Mesothelial cell of epicardium (in vitro differentiated cells): ENCODE measurements at places on chromosomes 3 and 15.

- peak; percentile 60 for DNase-seq
Measured at GRCh38 chr3:62529230-62529629, 155.9 kb upstream of the FEZF2 start.

DNA sequence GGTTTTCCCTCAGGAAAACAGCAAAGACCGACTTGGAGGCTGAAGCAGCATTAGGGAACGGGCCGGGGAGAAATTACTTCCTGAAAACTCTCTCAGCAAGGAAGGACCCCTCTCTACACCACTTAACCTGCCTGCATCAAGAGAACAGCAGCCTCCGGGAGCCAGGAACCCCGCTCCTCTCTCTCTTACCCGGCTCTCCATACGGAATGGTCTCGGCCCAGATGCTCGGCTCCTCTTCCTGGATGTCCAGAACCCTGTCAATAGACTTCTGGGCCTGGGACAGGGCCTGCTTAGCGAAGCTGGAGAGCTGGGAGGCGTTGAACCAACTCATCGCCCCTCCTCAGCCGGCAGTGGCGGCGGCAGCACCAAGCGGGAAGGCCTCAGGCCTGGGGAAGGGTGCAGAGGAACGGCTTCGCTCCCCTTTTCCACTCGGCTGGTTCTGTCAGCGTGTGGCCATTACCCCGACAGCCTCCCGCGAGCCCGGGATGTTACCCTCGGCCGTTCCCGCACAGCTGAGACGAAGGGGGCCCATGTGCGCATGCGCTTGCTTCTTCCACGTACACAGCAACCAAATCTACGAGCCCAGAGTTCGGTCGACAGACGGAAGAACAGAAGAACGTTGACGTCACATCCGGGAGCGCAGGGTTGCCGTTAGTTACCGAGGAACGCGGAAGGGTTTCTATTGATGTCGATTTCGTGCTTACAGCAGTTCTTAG is at the start of gene TMF1:
TSS of gene TMF1 (minus strand) at position 578 of the 716 bp plus-strand sequence. CDS start at position 331, 247 bp downstream.
- DNase-seq = peak; percentile 96

DNA sequence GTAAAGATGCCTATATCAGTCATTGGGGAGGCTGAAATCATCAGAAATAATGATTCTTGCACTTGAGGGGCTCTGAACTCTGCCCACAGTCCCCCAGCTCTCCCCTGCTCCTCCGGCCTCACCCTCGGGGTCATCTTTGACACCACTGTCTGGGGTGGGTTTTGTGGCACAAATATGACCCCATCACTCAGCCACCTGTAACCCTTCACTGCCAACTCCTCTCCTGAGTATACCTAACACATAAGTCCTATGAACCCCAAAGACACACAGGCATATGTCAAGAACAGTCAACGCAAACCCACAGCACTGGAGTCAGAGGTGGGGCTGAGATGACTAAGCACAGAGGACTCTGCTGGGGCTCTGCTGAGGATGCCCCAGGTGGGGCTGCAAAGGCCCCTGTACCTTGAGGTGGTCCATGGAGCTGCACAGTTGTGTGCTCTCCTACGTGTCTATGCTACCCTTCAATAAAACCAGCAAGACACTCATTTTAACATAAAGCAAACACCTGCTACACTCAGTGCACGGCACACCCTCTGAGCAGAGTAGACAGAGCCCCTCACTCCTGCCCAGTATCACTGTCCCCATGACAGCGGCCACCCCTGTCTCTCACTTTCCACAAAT is 29.9 kb downstream of the SLC41A3 start:
- no peak for DNase-seq

DNA sequence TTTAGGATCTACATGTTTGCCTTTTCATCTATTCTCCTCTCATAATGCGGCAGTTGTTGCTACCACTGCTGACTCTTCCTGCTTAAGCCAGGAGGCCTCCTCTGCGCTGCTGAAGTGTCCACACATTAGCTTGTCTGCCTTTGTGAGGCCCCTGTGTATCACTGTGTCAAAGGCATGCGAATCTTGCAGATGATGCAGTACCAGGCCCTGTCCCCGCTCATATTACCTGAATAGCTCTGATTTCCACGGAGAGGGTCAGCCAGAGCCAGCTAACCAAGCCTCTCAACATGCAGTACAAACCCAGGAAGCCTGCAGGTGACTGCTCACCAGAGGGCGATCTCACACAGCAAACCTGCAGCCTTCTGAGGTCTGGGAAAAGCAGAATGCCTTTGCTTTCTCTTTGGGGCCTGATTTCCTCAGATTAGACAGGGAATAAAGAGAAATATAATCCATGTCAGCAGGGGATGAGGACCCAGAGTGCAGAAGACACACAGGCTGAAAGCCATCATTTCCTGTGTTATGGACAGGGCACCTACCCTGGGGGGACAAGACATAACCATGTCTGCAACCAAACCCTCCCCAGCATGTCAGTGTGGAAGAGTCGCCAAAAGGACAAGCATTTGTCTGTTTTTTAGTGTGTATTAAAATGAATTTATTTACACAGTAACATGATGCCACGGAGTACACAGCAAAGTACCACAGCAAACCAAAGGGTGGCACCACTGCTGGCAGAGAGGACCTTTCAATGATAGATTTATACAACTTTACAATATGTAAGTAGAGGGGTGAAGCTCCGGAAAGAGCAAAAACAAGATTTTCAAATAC is 36.8 kb upstream of the TSPAN3 start:
- DNase-seq = peak; percentile 71

DNA sequence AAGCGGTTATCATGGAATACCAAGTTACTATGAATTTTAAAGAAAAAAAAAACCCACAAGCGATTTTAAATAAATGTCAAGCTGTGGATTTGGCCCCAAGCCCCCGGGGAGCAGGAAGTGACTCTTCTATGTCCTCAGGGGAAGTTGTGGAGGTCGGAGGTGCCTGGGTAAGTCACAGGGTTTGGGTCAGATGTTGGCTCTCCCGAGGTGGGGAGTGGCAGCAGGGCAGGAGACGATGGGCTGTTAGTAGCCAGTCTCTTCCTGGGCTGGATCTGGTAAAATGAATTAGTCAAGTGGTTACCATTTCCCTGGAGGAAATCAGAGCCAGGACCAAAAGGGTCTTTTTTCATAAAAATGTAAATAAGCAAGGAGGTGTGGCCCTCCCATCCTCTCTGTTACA is 316.7 kb downstream of the TLE3 start:
- DNase-seq = no peak
